Neural crest cell (in vitro differentiated cells): ENCODE measurements at places on chromosomes 6 and 20. TPM values are rescaled to one million over a fixed set of nuclear protein-coding genes. Genes with fewer than 3 reads are reported as not detected.

Gene FAM162B
- 1.9 and 2.5 TPM in 2 replicates for total RNA-seq

Gene KCNQ5
- total RNA-seq = 1.2 and 1.5 TPM in 2 replicates

Gene MPIG6B
- not detected in 2 replicates for total RNA-seq

Gene FNDC1
- total RNA-seq = 0.05 and 0.09 TPM in 2 replicates

Gene CSE1L
- 186 and 196 TPM in 2 replicates for total RNA-seq

Gene CALHM4
- total RNA-seq = not detected in 2 replicates

Gene NFYA
- total RNA-seq = 59.7 and 61.4 TPM in 2 replicates

Gene BPIFB1
- total RNA-seq = not detected in 2 replicates

DNA sequence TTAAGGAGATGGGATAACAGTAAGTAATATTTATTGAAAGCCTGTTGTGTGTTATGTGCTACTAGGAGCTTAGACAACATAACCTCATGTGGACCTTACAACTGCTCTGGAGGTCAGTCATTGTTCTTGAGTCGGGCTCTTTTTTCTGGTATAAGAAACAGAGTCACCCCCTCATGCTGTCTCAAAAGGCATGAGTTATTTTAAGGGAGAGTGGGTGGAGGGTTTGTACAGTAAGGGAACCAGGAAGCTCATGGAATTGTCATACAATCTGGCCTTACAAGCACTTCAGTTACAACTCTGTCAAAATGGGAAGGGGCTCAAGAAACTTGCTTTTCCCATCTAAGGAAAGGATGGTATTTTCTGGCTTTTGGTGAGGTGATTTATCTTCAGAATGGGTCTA lies 16.5 kb upstream of the DSE start:
- DNase-seq = no peak

DNA sequence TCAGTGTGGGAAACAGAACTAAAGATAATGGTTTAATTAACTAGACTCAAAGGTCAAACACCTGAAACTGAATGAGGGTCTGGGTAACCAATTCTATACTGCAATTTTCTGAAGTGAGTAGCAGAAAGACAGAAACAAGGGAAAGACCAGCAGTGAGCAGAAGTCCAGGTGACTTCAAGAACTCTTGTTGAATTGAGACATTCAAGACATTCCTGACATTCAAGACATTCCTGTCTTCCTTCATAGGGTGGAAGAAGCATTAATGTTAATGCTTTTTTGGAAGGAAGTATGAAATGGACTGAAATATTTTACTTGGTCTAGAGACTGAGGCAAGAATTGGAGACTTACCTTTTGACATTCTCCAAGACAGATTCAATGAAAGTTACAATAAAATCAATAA lies 529.9 kb upstream of the MMS22L start:
- no peak for DNase-seq

DNA sequence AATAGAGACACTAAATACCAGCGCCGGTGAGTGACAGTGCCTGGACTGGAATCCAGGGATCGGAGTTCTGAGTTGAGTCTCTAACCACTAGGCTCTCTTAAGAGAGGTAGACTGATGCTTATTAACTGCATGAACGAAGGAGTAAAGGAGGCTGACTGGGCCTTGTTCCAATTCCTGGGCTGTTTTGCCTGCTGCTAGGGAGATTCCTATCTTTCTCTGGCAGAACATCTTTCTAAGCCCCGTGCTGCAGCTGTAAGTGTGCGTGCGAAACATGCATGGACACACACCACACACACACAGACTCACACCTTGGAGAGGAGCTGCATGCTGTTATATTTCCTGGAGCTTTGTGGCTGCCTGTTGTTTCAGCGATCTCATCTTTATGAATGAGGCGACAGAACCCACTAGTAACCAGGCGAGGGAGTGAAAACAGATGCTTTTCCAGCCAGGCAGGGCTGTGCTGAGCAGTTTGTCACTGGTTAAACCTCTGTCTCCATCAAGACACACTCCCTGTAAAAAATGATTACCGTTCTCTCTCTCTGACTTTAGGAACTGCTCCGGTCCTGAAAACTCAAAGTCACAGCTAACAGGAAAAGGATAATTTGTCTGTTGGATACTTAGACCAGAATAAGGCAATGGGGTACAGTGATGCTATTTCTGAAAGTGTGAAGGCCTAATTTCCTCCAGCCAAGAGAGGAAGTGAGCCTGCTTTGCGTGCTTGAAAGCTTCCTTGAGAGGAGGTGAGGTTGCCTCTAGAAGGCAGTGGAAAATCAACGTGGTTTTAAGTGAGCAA lies 157.4 kb upstream of the ZNF217 start:
- DNase-seq = no peak

DNA sequence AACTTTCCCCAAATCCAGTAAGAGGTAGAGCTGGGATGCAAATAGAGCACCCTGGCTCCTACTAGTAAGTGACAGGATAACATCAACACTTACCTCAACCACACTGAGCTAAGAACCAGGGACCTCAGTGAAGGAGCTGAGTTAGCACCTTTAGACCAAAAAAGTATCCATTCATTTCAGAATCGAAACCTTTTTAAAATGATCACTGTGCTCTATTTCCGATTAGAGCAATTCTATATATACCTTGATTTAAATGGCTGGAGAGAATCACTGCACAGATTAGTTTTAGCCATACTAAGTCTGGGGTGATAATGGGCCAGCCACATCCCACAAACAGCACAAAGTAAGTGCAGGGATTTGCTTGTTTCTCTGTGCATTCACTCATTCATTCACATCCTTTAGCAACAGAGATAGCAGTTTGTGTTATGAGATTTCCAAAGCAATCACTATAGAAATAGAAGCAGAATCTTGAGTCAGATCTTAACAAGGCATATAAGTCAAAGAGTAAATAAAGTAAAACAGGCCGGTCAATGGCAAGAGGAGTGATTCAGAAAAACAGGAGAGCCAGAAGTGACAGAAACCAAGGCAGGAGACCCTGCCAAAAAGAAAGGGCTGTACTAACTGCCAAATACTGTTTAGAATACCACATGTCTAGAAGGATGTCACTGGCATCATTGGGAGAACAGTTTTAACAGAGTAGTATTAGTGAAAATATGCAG lies 136.3 kb downstream of the KIF13A start:
- DNase-seq = no peak

GRCh38 chr6:46796848-46797580 lies 3.8 kb downstream of the MEP1A start:
- no peak for DNase-seq

GRCh38 chr20:48705240-48706115 lies 122.3 kb downstream of the PREX1 start:
- DNase-seq = no peak

DNA sequence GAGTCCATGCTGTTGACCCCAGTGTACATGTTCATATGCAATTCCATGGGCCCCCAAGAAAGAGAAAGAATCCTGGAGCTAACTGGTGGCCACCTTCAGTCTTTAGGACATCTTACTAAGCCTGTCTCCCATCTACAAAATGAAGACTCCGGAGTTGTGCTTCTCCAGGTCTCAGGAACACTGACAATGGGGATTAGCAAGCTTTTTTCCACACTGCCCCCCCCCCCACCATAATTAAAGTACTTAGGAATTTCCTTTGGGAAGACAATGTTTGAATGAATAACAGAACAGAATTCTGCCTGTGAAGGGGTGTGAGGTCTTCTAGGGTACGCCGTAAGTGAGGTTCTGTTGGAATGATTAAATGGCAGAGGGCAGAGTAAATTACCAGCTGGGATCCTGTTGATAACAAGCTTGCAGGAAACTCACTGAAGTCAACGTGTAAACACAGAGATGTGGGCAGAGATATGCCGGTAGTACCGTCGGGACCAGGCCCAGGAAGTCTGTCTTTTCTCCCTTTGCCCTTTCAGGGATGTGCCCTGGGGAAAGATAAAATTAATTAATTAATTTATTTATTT lies 63.1 kb downstream of the ANKRD6 start:
- DNase-seq = no peak

DNA sequence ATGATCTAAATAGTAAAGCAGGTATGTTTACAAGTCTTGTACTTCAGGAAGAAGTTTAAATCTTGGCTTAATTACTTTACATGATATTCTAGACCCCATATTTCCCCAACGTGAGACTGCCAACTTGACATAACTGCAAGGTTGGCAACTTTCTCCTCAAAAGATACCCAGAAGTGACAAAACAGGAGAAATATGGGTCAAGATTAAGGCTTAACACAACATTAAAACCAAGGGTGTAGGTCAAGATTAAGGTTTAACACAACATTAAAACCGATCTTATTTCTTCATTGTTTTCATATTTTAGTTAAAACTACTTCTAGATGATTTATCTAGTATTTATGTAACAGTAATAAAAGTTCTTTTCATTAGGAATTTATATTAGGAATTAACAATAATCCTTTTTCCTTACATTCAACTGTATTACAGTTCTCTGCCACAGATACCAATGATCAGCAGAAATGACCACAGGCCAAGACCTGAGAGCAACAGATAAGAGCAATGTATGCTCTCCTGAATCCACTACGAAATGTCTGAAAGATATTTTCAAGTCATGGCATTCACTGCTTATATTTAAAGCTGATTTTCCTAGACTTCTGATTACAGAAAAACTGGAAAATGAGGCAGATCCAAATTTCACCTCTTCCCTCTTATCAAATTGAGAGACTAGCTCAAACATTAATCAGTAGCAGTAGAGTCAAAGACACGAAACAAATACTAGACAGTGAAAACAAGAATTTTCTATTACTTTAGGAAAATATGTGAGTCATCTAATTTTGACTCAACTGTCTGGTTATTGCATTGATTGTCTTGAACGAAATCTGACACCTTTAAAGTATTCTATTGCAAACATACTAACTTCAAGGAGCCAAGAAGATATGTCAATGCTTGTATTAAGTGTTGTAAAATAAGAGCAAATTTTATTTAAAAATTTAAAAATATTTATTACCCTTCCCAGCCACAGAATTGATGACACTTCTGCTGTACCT lies 72.3 kb downstream of the RNGTT start:
- DNase-seq = no peak

DNA sequence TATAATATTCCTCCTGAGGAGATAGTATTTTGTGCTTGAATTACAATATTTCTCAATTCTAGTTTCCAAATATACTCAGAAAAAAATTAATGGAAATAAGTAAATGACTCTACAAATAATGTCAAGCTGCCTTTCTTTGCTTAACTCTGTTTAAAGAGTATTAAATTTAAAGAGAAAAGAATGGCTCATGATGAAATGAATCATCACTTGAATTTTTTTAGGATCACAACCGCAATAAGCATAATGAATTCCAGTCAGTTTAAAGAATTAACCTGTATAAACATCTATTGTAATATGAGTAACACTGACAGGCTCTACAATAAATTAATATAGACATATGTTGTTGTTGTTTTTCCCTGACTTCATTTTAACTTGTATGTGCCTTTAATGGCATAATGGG lies 266.2 kb upstream of the ADGRB3 start:
- DNase-seq = no peak

- no peak for DNase-seq
Observed at GRCh38 chr6:164924674-164925073, 384.7 kb downstream of the C6orf118 start.

DNA sequence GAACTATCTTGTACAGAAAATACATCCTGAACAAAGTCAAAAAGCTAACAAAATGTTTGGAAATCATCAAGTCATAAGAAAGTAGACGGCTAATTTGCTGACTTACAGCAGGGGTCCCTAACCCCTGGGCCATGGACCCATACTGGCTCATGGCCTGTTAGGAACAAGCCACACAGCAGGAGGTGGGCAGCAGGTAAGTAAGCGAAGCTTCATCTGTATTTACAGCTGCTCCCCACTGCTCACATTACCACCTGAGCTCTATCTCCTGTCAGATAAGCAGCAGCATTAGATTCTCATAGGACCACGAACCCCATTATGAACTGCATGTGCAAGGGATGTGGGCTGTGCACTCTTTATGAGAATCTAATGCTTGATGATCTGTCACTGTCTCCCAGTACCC lies 115.5 kb downstream of the CDK19 start:
- no peak for DNase-seq

DNA sequence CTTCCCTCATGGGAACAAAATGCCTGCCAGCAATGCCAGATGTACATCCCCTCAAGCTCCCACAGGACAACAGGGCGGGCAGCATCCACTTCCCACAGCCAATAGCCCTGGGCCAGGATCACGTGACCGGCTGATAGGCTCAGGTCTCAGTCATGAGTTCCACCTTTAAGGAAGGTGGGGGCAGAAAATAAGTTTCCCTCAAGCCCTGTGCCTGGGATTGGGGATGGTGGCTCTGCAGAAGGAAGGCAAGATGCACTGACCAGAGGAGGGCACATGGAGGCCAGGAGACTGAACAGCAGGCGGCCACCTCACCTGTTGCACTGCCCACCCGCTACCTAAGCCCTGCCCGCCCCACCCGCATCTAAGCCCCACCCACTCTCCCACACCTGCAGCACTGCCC lies 149.1 kb downstream of the BMP7 start:
- no peak for DNase-seq

GRCh38 chr6:97524811-97525210 lies 241.8 kb upstream of the MMS22L start:
- no peak for DNase-seq

- no peak for DNase-seq
Observed at GRCh38 chr20:14715400-14715799, 378.0 kb upstream of the FLRT3 start.

- DNase-seq = peak; percentile 47
Observed at GRCh38 chr6:148747471-148748165, 788 bp downstream of the UST start.

GRCh38 chr6:137000825-137001224 lies 43.9 kb downstream of the IL20RA start:
- DNase-seq = no peak

DNA sequence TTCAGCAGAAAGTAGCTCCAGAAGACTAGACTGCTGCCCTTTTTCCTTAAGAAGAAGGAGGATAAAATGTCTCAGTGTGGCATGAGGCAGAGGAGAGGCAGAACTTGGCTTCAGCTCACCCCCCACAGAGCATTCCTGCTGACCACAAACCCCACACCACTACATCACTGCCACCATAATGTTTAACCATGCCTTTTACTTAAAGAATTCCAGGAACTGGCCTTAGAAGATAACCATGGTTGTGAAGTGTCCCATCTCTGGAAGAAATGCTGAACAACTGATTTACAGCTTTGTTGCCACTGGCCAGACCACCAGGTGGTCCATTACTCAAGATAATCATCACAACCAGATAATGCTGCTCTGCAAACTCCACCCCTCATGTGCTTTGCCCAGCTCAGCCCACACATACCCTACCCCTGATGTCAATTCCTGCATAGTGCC lies 154.1 kb downstream of the CD24 start:
- DNase-seq = no peak

GRCh38 chr6:73866305-73866704 lies 170.3 kb downstream of the CD109 start:
- no peak for DNase-seq

- DNase-seq = no peak
Observed at GRCh38 chr6:160111806-160112205, 9.8 kb upstream of the SLC22A1 start.

GRCh38 chr20:47603260-47603659 lies 101.6 kb downstream of the NCOA3 start:
- DNase-seq = no peak

- DNase-seq = no peak
Observed at GRCh38 chr20:24816907-24817306, 132.2 kb upstream of the CST7 start.
